NCI-H187 treated with DMSO at 0.1 percent for 48 hours (cell line): ENCODE measurements at places on chromosomes 12 and 14.

DNA sequence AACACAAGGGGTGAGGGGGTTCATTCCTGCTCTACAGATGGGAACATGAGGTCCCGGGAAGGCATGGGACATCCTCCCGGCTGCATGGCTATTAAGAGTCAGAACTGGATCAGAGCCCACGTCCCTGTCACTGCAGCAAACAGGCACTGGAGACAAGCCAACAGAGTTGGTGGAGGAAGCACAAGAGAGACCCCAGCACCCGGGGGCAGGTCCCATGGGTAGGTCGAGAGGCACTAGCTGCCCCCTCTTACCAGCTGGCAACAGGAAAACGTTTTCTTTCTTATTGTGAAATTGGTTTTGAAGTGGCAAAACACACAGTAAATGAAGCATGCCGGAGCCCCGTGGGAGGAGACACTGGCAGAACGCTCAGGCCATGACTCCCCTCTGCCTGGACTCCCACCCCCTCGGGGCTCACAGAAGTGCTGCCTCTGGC, 43.6 kb downstream of the SYNE3 start:
- no peak for DNase-seq

GRCh38 chr12:68746572-68747180, 700 bp downstream of the SLC35E3 start:
- DNase-seq = no peak

GRCh38 chr12:89351489-89352241, 636 bp downstream of the DUSP6 start:
- DNase-seq = no peak

GRCh38 chr12:39010406-39010805, 105.0 kb upstream of the CPNE8 start:
- DNase-seq = no peak

- no peak for DNase-seq
These were observed 292.4 kb upstream of the TBX3 start for GRCh38 chr12:114976372-114976771.

GRCh38 chr14:47917344-47917954, 242.0 kb upstream of the MDGA2 start:
- DNase-seq = no peak

DNA sequence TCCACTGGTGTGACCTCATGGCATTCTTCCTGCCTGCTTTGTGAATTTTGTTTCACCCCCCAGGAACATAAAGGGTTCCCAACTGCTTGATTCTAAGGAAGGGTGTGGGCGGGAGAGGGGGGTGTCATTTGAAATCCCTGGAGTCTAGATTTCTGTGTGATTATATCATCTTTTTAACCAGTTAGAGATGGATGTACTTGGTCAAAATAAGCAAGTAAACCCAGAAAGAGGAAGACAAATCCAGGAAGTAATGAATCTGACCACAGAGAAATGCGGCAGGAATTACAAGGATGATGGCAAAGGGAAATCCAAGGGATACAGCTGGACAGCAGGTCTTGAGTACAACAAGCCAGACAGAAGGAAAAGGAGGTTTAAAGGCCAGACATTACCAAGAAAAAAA, 38.9 kb downstream of the DMAC2L start:
- no peak for DNase-seq

- no peak for DNase-seq
These were observed 105.3 kb upstream of the RTL1 start for GRCh38 chr14:101008631-101009336.

GRCh38 chr12:84464616-84465015, 448.0 kb downstream of the SLC6A15 start:
- no peak for DNase-seq

- DNase-seq = peak; percentile 9
These were observed 780.2 kb upstream of the SEL1L start for GRCh38 chr14:82313889-82314288.

DNA sequence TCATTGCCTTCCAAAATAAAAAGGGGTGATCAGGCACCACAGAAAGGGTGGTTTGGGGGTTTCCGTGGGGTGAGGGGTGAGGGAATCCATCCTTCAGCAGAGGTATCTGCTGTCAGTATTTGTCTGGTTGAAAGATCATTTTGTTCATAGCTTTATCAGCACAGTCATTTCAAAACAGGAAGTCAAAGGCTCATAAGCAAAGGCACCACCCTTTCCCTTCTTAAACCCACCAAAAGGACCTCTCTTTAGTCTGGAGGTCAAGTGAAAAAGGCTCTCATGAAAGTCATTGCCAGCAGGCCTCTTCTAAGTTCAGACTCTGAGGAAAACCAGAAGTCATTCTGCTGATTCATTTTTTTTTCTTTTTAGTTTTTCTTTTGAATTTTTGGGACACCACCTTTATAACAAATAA, 6.2 kb downstream of the CHST11 start:
- DNase-seq = no peak

GRCh38 chr12:15613981-15614380, 175.2 kb downstream of the EPS8 start:
- no peak for DNase-seq

DNA sequence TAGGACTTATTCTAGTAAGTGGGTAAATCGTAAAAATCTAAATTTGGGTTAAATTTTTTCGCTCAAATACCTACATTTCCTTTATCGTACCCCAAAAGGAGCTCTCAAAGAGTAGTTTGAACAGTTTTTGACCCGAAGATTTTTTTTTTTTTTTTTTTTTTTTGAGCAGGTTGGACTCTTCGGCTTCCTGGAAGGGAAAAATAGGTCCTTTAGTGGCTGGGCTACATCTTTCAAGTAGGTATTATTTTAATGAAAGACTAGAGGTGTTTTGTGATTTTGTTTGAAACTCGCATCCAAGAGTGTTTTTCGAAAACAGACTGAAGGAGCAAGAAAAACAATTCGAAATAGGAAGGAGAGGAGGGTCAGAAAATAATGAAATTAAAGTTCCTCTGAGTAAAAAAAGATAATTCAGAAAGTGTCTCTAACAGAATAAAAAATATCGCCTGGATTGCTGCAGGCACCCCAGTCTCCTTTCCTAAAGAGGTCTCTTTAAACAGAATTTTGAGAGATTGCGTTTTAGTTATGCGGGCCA, 6.0 kb downstream of the CDKN1B start:
- no peak for DNase-seq

GRCh38 chr14:71415404-71415690, 508.1 kb downstream of the PCNX1 start:
- no peak for DNase-seq

- no peak for DNase-seq
These were observed 332.6 kb downstream of the GLT1D1 start for GRCh38 chr12:129185855-129186254.

DNA sequence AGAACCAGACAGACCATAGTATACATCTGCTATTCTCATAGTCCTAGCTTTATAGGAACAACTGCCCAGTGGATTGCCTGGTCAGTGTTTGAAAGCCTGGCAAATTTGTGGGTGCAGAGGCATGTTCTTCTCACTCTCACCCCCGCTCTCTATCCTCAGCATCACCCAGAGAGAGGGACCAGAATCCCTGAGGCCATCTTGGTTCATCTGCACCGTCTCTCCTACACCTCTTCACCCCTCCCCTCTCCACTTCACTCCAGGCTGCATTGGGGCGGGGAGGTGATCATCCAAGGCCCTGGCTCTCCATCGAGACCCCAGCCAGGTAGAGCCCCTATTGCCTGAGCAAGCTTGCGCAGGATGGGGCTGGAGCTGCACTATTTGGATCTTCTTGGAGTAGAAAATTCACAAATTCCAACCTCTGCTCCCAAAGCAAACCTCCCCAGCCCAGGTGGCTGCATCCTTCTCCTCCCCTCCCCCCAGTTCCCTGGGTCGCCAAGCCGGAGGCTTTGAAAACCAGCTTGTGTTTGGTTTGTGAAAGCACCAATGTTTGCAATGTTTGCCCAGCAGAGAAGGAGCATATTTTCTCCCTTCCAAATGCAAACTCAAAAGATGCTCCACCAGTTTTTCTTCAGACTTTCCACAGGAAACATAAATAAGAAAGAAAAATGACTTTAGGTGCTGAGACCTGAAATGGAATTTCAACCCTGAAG, 18.6 kb upstream of the COL2A1 start:
- no peak for DNase-seq

DNA sequence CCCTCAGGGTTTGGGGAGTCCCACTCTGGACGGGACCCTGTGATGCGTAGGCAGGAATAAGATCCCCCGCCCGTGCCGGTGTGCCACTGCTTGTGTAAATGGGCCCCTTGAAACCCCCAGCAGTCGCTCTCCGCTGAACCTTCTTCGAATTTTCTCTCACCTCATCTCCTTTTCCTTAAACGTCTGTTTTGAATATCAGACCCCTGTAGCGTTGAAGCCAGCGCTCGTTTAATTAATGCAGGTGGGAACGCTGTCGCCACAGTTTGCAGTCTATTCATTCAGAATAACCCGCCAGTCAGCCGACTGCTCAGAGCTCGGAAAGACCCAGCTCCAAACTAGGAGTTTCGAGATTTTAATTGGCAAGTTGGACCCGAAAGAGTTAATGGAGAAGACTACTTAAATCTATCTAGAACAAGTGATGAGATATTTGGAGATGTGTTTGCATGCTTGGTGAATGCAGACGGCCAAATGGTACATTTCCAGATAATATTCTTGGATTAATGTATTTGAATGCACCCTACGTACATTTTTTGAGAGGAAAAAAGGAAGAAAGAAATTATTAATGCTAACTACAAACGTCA, 739 bp upstream of the PPP2R5E start:
- DNase-seq = no peak
